Nucleus accumbens (tissue), 56 donors: ENCODE measurements at places on chromosomes 16 and 17.
A peak's percentile ranks its signal among the peaks of the same experiment; 100 is the strongest.

DNA sequence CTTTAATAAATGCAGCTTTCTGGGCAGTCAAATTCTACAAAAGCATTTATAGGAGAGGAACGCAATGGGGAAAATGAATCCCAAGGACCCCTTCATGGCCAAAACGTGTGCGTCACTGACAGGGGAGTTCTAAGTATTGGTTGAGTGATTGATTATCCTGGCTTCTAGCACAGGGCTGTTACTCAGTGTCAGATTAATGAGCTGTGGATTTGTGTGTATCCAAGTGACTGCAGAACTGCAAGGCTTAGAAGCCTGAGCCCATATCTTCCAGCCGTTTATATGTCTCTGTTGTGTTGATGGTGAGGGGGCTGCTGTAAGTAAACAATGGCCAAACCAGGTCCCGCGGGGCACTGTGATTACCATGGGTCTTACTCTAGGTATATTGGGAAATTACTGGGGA is 129.4 kb downstream of the SHISA9 start:
- DNase-seq: no peak

GRCh38 chr16:65024767-65025178 is 97.1 kb downstream of the CDH11 start:
- DNase-seq: no peak

- no peak for DNase-seq
Observed at GRCh38 chr16:51337662-51338061, 186.6 kb upstream of the SALL1 start.

GRCh38 chr16:20865420-20866131 is 34.6 kb downstream of the DCUN1D3 start:
- no peak for DNase-seq

DNA sequence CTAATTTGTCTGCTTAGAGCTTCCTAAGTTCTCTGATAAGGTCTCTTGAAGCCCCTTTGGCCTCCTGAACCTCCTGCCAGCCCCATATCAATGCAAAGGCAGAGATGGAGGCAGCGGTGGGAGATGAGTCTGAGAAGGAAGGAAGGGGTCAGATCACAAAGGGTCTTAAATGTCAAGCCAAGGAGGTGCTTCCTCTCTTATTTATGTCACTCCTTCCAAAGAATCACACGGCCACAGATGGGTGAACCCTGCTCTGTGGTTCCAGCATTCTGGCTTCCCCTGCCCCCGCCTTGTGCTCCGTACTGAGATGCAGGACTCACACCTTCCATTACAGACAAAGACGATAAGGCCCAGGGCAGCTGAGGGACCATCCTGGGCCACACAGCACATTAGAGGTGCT is 96.3 kb downstream of the GSG1L start:
- DNase-seq: no peak

DNA sequence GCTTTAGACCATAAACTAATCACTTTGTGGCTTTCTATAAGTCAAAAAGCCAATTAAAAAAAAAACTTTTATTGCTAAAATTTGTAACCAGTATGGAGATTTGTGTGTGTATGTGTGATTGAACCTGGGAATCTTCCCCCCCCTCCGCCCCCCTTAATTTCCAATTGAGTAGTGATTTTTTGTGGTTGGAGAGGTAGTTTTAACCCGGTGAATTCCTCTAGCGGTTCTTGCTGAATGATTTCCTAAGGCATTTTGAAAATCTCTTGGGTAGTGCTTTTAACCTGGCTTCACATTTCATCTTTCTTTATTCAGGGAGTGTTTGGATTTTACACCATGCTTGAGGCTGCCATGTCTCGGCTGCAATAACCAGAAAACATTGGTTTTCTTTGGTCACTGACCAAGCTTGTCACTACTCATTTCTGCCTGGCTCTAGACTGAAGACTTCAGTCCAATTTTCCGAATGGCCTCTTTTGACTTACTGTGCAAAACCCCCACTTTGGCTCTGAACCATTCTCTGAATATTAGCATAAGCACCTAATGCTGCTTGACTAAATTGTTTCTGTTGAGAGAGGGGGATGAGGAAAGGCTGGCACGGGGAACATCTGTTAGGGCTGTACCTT is 35.6 kb downstream of the PRKCA start:
- DNase-seq: no peak

- DNase-seq: no peak
Observed at GRCh38 chr16:82829301-82829700, 202.5 kb downstream of the CDH13 start.

DNA sequence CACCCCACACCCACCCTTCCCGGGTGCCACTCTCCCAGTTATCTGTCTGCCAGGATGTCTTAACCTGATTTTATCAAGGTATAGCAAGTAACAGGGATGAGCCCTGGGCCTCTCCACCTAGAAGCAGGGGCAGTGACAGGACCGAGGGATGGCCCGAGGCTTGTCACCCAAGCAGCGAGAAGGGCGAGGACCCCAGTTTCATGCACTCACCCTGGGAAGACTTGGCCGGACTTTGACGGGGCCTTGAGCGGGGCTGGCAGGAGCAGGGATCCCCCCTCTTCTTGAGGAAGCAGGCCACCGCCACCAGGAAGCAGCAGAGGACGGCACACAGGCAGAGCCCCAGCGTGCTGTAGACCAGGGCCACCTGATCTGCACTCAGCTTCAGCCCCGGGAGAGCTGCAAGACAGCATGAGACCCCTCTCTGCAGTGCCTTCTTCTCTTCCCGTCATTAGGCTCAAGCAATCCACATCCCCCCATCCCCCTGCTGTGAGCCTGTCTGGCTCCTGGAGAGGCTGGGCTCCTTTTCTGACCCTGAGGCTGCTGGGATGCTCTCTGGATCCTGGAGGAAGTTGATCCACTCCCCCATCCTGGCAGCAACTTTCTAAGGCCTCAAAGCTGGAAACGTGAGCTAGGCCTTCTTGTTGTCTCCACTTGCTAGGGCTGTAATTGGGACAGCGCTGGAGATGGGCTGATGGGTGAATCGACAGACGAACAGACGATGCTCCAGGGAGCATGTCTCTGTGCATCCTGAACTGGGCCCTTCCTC is 31.6 kb downstream of the TNFRSF13B start:
- no peak for DNase-seq

GRCh38 chr16:61929776-61930175 is 106.5 kb downstream of the CDH8 start:
- no peak for DNase-seq

DNA sequence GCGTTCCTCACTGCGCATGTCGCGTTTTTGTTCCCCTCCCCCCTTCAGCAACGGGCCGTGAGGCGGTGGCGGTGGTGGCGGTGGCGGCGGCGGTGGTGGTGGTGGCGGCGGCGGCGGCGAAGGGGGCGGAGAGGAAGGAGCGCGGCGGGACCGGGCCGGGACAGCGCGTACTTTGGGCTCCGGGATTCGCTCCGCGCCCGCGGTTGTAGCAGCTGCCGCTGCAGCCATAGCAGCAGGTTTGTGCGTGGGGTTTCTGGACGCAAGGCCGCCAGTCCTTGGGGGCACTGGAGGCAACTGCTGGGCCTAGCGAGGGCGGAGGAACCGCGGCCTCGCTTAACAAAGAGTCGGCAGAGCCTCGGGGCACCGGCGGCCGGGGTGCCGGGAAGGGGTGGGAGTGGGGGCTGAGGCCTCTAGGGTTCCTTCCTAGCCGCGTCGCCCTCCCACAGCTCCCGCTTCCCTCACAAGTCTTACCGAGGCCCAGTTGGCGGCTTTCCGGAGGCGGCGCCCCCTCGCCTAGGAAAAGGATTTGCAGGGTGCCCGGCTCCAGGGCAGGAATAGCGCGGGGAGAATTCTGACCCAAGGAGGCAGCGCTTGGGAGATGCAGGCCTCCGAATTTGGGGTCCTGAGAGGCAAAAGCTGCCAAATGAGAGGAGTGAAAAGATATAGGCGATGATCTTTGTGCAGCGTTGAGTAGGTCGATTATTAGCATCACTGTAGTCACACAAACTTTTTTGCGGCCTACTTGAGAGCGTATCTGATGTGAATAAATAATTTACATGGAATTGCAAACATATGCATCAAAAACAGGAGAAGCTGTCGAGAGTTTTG is at the start of gene DDX42:
DDX42 (plus strand) TSS at position 30 of the 828 bp plus-strand sequence. CDS start 12,880 bp downstream, outside the sequence.
- no peak for DNase-seq

DNA sequence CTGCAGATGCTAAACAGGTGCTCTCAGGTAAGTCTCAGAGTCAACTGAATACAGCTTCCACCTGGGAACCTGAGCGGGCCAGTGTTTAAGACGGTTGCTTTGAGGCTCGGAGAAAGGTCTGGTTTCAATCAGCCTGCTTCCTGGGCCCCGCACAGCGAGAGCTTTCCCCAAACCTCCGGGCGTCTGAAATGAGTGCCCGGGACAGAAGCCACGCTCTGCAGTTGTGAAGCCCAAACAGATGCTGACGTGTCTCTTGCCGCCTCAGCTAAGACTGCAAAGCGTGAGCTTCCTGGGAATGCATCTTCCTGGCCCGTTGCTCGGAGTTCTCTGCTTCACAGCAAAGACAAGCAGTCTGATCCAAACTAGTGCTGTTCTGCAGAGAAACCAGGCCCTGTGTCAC is 36.7 kb downstream of the PLXDC1 start:
- no peak for DNase-seq

DNA sequence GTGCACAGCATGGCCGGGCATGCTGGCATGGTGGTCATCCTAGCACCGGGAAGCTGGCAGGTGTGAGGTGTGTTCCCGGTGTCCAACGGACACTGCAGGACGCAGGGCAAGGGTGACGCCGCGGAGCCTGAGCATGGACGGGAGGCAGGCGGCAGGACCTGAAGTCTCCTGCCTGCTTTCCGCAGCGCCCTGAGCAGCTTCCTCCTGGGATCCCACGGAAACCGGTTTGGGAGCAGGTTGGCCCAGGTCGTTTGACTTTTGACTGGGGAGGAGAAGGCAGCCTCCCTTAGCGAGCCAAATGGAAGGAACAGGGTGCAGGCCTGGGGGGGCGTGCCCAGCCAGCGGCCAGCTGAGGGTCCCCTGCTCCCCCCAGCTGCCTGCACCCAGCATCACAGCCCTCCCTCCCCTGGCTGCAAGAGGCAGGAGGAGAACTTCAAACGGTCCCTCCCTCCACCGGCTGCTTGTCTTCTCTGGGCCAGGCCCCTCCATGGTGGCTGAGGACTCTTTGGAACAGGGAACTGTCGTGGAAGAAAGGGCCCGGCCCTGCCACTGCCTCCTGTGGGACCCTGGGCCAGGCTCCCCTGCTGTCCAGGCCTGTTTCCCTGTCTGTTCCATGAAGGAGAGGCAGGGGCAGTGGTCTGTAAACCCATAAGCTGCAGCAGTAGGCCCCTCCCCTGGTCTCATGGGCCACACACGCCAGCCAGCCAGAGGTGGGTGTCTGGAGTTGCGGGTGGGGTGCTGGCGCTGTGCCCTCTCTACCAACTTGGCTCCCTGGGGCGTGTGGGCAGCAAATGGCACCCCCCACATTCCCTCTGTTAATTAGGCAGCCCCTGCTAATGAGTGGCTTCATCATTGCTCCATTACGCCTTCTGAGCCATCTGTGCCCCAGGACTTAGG is 7.8 kb upstream of the ADGRG1 start:
- no peak for DNase-seq

GRCh38 chr16:31273187-31273586 is 13.4 kb downstream of the ITGAM start:
- DNase-seq: no peak

- DNase-seq: peak; percentile 87
Observed at GRCh38 chr16:30096105-30096861, at the start of gene YPEL3. Gene YPEL3 (minus strand): TSS chr16:30096213. CDS start chr16:30095482, 731 bp downstream.

DNA sequence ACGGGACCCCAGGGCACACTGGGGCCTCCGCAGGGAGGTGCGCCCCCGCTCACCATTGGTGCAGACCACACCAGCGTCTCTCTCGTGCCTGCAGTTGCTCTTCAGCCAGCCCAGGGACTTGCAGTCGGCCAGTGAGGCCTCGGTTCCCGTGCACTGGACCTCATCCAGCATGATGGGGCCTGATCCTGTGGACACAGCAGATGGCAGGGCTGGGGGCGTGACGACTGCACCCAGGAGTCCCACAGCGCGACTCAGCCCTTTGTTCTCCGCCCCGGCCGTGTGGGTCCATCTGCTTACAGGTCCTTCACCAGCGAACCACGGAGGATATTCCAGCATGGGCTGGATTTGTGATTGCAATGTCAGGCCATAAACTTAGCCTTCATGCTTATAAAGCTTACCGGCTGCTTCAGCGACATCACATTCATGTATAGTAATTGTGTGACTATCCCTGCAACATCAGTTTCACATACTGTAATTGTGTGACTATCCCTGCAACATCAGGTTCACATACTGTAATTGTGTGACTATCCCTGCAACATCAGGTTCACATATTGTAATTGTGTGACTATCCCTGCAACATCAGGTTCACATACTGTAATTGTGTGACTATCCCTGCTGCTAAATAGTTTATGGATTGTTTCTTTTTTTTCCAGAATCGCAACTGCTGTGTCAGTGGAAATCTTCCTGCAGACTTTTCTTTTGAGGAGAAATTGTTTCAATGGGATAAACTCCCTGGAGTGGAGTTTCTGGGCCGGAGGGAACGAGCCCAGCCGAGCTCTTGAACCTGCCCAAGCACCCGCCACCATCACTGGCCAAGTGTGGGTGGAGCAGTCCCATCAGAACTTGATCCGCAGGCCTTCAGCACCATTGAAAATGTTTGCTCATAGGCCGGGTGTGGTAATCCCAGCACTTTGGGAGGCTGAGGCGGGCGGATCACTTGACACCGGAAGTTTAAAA is 4.8 kb downstream of the LGALS3BP start:
- peak; percentile 19 for DNase-seq

DNA sequence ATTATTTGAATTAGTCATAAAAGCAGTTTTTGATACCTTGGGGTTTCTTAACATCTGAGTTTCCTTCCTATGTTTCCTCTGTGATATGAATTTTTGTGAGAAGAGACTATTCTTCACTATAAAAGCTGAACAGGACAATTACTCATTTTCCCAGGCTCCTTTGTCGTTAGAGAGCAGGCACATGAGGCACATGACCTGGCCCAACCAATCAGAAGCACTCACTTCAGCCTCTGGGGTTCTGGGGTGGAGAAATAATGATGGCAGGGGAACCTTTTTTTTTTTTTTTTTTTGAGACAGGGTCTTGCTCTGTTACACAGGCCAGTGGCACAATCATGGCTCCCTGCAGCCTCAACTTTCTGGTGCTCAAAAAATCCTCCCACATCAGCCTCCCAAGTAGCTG is 145.5 kb upstream of the ASIC2 start:
- DNase-seq: no peak

GRCh38 chr17:77619851-77620250 is 338.7 kb upstream of the TNRC6C start:
- DNase-seq: no peak

GRCh38 chr16:58026705-58027160 is 1.2 kb downstream of the MMP15 start:
- DNase-seq: no peak

DNA sequence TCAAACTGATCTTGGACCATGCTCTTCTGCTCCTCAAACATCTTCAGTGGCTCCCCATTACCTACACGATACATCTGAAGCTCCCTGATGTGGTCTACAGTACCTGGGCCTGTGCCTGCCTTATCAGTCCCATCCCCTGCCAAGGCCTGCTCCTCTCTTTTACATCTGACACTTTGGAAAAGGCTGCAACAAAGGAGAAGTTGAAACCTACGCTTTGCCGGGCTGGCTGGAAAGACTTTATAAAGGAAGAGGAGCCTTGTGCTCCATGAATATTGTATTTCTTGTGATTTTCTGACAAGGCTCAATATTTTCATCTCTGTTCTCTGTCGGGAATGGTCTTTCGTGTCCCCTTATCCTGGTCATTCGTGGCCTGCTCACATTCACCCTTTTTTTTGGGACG is 132.5 kb downstream of the XYLT1 start:
- no peak for DNase-seq

- no peak for DNase-seq
Observed at GRCh38 chr16:50838165-50838564, 96.3 kb downstream of the CYLD start.
